ENCODE measurements at places on chromosomes 5 and 9. TPM values are rescaled to one million over a fixed set of nuclear protein-coding genes. Genes with fewer than 3 reads are reported as not detected.

Gene GRXCR2
- total RNA-seq: not detected

Gene GABRA1
- total RNA-seq: not detected

Gene KIF20A
- total RNA-seq: 42.5 TPM

Gene DDX4
- total RNA-seq: 0.02 TPM

Gene MED7
- total RNA-seq: 14.5 TPM

Measured in A549 treated with CpdA at 1 μM for 4 hours (cell line).